ENCODE measurements at places on chromosomes 3 and 15.

- DNase-seq: peak; percentile 20
Observed at GRCh38 chr3:178217479-178217878, 318.8 kb upstream of the KCNMB2 start.

DNA sequence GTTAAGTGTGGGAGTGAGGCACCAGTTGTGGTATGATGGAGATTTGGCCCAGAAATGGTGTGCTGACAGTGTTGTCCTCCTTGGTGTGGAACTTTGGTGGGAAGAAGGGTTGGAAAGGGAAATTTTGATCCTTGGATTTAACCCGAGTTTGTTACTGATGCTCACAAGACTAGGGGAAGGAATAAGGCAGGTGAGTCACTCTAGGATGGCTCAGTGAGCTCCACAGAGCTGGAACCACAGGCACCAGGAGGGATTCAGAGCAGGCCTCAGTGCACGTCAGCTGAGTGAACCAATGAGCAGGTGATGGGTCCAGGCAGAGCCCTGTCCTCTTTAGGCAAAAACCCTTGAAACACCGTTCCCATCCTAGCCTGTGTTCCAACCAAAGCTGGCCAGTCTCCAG lies 11.4 kb downstream of the CHRD start:
- no peak for DNase-seq

GRCh38 chr15:65399001-65399706 lies 21.4 kb upstream of the IGDCC3 start:
- no peak for DNase-seq

DNA sequence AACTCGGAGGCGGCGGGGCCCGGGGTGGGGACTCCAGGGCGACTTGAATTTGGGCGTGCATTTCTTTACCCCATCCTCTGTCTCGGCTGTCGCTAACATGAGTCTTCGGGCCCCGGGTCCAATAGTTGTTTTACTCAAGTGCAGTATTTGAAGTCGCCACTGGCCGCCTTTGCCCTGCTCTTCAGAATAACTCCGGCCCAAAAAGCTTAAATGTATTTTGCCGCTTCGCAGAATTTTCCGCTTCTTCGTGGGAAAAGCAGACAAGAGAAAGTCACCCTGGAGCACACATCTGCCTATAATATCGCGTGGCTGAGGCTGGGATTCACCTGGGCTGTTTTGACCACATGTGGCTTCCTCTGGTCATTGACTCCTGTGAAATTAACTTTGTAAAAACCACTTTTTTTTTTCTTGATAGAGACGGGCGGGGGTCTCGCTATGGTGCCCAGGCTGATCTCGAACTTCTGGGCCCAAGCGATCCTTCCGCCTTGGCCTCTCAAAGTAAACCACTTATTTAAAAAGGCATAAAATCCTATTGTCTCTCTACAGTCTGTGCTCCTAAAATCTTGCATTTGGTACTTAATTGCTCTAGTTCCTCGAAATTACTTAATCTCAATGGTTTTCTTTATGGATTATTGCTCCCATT lies 676 bp downstream of the CNOT10 start:
- no peak for DNase-seq

Measured in fibroblast of skin of right quadriceps (primary cell).